ENCODE measurements at places on chromosomes 6 and 20. TPM values are rescaled to one million over a fixed set of nuclear protein-coding genes. Genes with fewer than 3 reads are reported as not detected.
A peak's percentile ranks its signal among the peaks of the same experiment; 100 is the strongest.

The ABT1 gene
- total RNA-seq: 17.5 TPM

The LAMP5 gene
- total RNA-seq: 2.7 TPM

DNA sequence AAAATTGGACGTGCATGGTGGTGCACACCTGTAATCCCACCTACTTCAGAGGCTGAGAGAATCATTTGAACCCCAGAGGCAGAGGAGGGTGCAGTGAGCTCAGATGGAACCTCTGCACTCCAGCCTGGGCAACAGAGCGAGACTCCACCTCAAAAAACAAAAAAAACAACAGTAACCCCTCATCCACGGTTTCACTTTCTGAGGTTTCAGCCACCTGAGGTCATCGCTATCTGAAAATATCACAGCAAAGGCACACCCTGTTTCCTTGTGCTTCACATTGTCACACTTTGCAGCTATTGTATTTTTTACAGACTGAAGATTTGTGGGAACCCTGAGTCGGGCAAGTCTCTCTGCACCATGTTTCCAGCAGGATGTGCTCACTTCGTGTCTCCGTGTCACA lies 54.1 kb upstream of the FOXQ1 start:
- no peak overlapping the region for H3K4me3 ChIP-seq
- no peaks in the 10 kb centered on the region for H3K36me3 ChIP-seq
- no peaks in the 10 kb centered on the region for H3K4me1 ChIP-seq
- no peaks in the 10 kb centered on the region for H3K27me3 ChIP-seq
- H3K27ac ChIP-seq: no peak overlapping the region

- H3K4me3 ChIP-seq: no peak overlapping the region
- DNase-seq: no peak
- no peaks in the 10 kb centered on the region for H3K4me1 ChIP-seq
These were observed 89.8 kb upstream of the PAX1 start for GRCh38 chr20:21615617-21616080.

- no peaks in the 10 kb centered on the region for H3K36me3 ChIP-seq
- no peak overlapping the region for H3K27ac ChIP-seq
These were observed 436.2 kb upstream of the SOX4 start for GRCh38 chr6:21157186-21157929.

DNA sequence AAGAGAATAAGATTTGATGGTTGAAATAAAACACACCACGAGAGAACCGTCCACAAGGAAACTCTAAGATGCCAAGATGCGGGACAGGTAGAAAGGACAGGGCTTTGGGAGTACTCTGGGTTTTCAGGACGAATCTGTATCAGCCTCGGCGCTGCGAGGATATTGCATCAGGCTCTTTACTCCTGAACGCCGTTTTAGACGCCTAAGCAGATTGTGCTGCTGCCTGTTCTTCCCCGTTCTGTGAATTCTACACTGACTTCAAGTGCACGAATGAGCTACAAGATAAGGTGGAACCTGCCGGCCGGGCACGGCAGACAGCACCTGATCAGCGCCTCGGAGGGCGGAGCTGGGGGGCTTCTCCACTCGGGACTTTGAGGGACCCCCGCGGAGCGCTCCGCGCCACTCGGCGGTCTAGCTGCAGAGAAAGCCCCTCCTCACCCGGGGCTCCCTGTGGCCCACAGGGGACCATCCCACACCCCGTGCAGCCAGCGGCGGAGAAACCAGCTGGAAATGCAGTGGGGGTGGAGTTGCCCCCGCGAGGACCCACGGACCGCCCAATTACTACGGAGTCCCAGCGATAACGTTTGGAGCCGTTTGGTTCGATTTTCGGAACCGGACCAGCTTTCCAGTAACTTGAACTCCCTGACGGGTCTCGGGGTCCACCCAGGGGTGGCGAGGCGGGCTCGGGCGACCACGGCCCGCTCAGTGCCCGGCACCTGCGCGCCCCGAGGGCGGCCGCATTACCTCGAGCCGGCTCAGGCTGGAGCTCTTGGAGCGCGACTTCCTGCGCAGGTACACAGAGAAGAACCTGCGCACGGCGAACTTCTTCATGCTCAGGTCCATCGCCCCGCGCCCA lies 646 bp downstream of the RPS6KA2 start:
- H3K4me1 ChIP-seq: peaks cover 11% of the 10 kb centered on the region
- H3K27me3 ChIP-seq: no peaks in the 10 kb centered on the region
- H3K36me3 ChIP-seq: no peaks in the 10 kb centered on the region
- DNase-seq: peak; percentile 67

DNA sequence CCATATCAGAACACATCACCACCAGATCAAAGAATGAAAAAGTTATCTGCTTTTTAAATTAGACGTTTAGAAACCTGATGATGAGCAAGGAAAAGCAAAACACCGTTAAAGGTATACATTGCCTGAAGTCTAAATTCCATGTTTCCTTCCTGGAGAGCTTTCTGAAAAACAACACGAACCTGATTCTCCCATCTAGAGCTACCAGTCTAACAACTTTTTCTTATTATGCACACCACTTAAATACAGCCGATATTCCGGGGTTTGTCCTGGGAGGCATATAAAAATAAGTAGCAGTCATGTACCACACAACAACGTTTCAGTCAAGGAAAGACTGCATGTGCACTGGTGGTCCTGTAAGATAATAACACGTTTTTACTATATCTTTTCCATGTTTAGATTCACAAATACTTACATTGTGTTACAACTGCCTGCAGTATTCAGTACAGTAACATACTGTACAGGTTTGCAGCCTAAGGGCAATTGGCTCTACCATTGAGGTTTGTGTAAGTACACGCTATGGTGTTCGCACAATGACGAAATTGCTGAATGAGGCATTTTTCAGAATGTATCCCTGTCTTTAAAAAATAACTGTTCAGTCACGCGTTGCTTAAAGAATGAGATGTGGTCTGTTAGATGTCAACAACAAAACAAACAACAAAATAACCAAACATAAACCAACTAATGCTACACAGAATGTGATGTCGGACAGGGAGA lies 19.1 kb upstream of the LYRM2 start:
- no peak for DNase-seq
- H3K27me3 ChIP-seq: no peaks in the 10 kb centered on the region
- H3K27ac ChIP-seq: no peak overlapping the region
- H3K4me1 ChIP-seq: no peaks in the 10 kb centered on the region

Data from ovary (tissue), 10 donors.